ENCODE measurements at places on chromosomes 6 and 20.
A peak's percentile ranks its signal among the peaks of the same experiment; 100 is the strongest.

GRCh38 chr6:139330306-139330705 is 38.5 kb upstream of the TXLNB start:
- DNase-seq = no peak

GRCh38 chr20:13777171-13777601 is 7.5 kb downstream of the ESF1 start:
- no peak for DNase-seq

DNA sequence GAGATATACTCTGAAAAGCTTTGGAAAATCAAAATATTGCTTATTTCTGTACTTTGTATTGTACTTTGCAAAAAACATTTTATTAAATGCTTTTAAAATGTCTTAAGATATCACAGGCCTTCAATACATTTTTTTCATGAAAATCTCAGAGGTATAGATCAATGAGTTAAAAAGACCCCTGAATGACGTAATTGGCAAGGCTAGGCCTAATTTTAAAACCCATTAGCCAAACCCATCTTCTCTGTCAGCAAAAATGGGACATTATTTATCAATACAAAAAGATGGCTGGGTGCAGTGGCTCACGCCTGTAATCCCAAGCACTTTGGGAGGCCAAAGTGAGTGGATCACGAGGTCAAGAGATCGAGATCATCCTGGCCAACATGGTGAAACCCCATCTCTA is 84.8 kb upstream of the PAK5 start:
- no peak for DNase-seq

DNA sequence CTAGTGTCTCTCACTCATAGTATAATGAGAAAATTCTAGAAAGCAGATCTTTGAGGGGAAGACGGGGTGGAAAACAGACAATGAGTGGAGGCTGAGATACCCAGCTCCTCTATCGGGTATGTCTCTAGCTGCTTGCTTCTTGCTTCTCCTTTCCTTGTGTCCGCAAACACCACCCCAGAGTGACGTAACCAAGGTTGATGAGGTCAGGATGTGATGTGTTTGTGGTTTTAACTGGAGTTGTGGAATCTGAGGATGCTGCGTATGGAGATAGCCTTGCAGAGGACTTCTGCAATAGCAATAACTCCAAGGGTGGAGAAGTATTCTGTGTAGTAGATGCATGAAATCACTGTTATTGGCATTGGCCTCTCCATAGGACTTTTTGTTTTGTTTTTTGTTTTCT is 132.7 kb upstream of the IFNGR1 start:
- no peak for DNase-seq

DNA sequence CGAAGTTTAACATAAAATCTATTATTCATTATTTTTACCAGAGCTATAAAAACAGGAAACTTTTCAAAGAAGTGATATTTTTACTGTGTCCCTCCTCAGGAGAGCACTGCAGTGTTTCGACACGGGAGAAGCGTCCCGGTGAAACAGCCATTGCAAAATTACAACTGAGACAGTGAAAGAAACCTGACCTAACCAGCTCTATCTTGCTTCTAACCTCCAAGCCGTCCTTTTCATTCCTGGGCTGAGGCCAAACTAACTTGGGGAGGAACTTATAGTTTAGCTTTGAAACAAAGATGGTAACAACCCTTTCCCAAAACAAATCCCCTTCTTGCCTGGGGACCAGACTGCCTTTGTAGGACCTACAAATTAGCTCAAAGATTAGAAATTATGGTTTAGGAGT is 79.2 kb downstream of the WDR27 start:
- DNase-seq = no peak

DNA sequence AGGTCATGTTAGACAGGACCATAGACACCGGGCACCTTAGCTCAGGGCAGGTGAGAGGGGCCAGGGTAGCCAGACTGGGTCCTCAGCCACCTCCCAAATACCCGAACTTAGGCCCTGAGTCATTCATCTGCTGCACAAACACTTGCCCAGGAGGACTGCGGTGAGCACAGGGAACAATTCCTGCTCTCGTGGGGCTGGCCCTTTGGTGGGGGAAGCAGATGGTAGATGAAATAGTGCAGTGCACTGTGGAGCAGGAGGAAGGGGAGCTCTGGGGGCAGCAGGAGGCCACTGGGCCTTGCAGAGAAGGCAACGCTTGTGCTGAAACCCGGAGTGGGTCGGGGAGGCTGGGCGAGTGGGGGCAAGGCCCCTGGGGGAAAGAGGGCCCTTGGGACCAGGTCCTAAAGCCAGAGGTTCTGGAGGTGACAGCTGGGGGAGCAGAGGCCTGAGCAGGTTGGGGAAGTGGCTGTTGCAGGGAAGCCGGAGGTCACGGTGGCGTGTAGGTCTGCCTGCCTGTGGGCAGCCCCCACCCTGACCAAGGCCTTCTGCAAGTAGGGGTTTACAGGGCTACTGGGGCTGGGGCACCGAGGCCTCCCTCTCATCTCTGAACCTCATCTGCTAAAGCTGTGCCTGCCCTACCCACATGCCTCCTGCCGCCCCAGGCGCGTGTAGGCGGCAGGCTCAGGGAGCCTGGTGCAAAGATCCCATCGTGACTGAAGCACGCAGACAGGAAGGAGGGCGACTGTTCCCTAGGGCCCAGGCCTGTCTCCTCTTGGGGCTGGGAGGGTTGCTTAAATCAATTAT is 4.7 kb upstream of the NPBWR2 start:
- no peak for DNase-seq

- DNase-seq = no peak
These were observed 32.2 kb upstream of the OSTM1 start for GRCh38 chr6:108106694-108107093.

- DNase-seq = no peak
These were observed 44.1 kb upstream of the EDN1 start for GRCh38 chr6:12245763-12246718.

GRCh38 chr6:162680367-162680766 is 47.2 kb downstream of the PRKN start:
- no peak for DNase-seq

DNA sequence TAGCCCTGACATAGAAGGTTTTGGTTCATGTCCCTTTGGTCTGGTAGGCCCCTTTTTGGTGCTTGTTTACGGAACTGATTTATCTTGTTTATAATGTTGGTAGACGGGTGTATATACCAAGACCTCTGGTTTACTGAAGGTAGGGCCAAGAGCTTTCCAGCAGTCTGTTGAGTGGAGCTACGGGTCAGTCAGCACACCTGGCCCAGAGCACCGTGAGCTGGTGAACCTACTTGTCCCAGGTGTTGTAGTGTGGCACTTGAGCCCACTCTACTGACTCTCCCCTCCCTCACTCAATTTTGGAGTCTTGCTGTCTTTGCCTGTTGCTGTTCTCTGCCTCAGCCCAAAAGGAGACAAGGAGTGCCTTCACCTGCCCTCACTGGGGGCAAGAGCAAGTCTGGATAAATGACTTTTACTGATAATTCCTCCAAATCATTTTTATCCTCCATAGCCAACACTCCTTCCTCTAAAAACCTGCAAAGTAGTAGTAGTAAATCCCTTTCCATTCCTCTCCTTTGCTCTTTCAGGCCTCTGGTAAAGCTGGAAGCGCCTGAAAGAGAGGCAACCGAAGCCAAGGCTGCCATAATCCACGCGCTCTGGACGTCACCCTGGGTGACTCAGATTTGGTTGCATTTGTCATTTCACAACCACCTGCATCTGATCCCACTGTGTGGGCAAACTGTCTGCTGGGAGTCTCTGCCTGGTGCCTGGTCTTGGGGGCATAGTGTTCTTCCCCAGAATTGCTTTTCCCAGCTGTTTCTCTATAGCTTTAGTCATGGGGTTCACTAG is 22.2 kb downstream of the RREB1 start:
- DNase-seq = no peak

DNA sequence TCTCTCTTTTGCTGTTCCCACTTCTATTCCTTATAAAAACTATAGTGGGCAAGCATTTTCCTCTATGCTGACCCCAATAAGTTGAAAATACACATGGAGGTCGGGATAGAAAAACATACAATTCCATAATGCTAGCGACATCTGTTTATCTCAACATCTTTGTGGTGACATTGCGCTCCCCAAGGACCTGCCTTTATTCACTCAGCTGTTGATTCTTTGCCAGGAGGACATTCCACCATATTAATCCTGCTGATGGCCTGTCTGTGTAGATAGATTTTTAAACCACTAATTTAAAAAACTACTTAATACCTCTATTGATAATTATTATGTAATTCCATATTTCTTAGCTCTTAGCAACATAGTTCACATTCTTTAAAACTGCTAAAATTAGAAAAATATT is 555.3 kb upstream of the MAP3K7 start:
- DNase-seq = no peak

DNA sequence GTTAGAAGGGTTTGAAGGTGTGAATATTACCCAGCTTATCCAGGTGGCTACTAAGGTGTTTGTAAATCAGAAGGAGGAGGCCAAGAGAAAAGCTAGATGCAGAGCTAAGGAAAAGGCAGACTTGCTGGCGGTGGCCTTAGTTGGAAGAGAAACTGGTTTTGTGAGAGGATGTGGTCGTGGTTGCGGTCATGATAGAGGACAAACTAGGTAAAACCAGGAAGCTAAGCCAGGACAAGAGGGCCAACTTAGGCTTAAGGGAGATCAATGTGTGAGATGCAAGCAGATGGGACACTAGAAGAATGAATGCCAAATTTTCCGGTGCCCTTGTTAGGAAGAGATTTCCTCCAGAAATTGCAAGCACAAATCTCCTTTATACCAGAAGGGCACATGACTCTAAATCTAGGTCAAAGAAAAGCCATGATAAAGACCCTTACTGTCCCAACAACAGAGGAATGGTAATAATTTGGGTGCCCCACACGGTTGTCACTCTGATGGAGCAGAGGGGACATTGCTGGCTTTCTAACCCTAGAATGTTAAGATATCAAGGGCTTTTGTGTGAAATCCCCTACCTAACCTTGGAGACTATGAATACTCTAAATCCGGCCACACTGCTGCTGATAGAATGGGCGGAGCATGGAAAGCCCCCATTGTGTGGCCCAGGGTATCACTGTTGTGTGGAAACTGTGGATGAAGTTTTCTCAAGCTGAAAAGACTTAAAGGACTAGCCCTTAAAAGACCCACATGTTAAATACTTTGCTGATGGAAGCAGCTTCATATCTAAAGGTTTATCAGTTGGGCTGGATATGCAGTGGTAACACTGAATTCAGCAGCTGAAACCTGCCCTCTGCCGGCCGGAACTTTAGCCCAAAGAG is 7.8 kb downstream of the IL22RA2 start:
- no peak for DNase-seq

- no peak for DNase-seq
These were observed 202.8 kb upstream of the CST7 start for GRCh38 chr20:24746351-24746685.

GRCh38 chr20:33191484-33191883 is 23.5 kb downstream of the BPIFA2 start:
- no peak for DNase-seq

DNA sequence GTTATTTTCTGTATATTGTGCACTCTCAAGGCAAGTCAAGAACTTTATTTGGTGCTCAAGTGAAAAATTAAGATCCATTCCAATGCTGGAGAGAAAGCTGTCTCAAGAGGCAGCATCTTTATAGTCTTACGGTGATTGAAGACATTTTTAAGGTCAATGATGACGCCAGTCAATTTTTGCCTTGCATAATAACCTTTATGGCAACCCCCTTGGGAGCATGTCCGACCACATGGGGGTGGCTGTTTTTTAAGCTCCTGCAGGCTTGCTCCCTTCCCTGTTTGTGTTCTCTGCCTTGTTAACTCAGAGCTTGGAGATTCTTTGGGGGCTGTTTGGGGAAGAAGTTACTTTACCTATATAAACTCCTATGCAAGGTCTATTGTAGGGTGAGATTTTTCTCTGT is 109.6 kb upstream of the FERMT1 start:
- DNase-seq = no peak

DNA sequence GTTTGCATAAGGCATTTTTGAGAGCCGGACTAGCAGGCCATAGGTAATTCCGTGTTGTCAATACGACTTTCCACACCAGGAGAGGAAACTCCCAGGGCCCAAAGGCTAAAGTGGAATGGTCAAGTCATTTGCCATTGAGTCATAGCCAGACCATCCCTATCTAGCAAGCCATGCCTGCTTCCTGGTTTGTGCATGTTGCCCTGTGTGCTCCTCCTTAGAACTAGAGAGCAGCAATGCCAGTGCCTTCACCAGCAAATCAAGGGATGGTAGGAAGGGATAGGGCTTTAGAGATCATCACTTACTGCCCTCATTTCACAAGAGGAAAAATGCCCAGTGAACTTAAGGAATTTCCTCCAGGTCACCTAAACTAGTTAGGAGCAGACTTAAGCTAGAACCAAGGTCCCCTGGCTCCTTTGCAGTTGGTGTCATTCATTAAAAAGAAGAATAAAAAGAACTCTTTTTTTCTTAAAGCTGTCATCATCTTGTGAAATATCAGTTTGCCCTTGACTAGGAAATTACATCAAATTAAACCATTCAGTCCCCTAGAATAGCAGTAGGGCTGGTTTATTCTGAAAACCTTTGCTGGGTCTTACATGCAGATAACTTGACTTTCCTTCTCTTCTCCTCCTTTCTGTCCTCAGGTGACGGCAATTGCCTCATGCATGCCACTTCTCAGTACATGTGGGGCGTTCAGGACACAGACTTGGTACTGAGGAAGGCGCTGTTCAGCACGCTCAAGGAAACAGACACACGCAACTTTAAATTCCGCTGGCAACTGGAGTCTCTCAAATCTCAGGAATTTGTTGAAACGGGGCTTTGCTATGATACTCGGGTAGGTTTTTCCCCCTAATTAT is 7.4 kb downstream of the TNFAIP3 start:
- no peak for DNase-seq

DNA sequence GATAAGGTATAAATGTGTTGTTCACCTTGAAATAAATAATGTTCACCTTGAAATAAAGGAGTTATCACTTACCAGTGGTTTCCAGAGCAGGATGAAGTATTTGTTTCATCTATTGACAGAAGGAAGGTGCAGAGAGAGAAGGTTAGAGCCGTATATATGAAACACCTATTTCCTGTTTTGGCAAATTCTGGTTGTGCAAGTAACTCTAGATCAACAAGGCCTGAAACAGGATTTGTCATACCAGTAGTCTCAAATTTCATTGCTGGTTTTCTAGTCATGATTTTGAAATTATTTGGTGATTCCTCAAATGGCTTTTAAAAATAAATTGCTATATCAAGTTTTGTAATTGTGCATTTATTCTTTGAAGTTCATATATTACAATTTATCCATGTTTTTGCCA is at the start of gene CRISP3:
TSS of gene CRISP3 (minus strand) at position 130 of the 400 bp plus-strand sequence. CDS start at position 109, 21 bp downstream.
- no peak for DNase-seq

DNA sequence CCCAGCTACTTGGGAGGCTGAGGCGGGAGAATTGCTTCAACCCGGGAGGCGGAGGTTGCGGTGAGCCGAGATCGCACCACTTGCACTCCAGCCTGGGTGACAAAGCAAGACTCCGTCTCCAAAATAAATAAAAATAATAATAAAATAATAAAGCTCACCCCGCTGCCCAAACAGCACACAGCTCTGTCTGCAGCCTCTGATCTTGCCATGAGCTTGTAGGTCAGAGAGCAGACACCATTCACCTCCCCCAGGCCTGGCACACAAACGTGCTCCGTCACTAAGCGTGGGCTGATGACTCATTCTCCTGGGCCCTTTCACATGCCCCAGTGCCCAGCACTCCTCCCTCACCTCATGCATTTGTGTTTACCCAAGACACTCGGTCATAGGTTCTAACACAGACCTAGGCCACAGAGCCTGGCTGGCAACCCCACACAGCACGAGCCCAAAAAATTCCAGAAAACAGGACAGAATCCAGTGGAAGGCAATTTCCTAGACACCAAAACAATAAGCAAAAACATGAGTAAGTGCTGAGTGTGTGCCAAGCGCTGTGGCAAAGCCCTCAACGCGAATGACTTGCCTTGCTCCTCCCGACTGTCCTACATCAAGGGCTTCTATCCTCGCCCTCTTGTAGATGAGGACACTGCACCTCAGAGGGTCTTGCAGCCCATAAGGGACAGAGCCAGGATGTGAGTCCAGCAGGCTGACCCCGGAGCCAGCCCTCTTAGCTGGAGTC is 18.0 kb downstream of the ATP9A start:
- peak; percentile 69 for DNase-seq

- DNase-seq = no peak
These were observed 20.8 kb downstream of the MOCS1 start for GRCh38 chr6:39913391-39913916.

All from amniotic stem cell (primary cell).